Aorta (tissue), 5 donors: ENCODE measurements at places on chromosomes 5 and 9. TPM values are rescaled to one million over a fixed set of nuclear protein-coding genes. Genes with fewer than 3 reads are reported as not detected.

The CDH6 gene
- total RNA-seq: 5.2 TPM

The PCDHB2 gene
- total RNA-seq: 4.1 TPM

The ZNF454 gene
- total RNA-seq: 5.6 TPM

The PSMD5 gene
- total RNA-seq: 44.8 TPM

The LCN1 gene
- total RNA-seq: not detected

The ZMAT2 gene
- 41.4 TPM for total RNA-seq

The FAM169A gene
- 2.2 TPM for total RNA-seq

The CMYA5 gene
- 5.9 TPM for total RNA-seq

The CKS2 gene
- 5.4 TPM for total RNA-seq

The GRIA1 gene
- 6.5 TPM for total RNA-seq

The JAKMIP2 gene
- 0.42 TPM for total RNA-seq

The DPP7 gene
- 153 TPM for total RNA-seq

The NR5A1 gene
- total RNA-seq: not detected

The ELOVL7 gene
- 10.5 TPM for total RNA-seq

The UBAC1 gene
- total RNA-seq: 24.1 TPM
